HT1080 (cell line): ENCODE measurements at places on chromosomes 1 and 21. TPM values are rescaled to one million over a fixed set of nuclear protein-coding genes. Genes with fewer than 3 reads are reported as not detected.

Gene ITLN2
- total RNA-seq, result not detected in 2 replicates

Gene SPATA46
- not detected in 2 replicates for total RNA-seq

Gene MAN1C1
- total RNA-seq, result not detected in 2 replicates

Gene CATSPERE
- 0.10 TPM in 1 of 2 replicates, not detected in the other for total RNA-seq

Gene TRNP1
- total RNA-seq, result 15.2 and 18.9 TPM in 2 replicates

Gene PLPPR5
- 0.07 and 0.18 TPM in 2 replicates for total RNA-seq

Gene CLEC20A
- total RNA-seq, result not detected in 2 replicates

Gene CELA3A
- not detected in 2 replicates for total RNA-seq

Gene C1orf21
- 10.8 and 15.0 TPM in 2 replicates for total RNA-seq

Gene FBXO2
- total RNA-seq, result 0.13 TPM in 1 of 2 replicates, not detected in the other
